ENCODE measurements at places on chromosomes 3 and 15.

GRCh38 chr3:67509471-67510075 lies 144.8 kb downstream of the SUCLG2 start:
- DNase-seq = no peak

DNA sequence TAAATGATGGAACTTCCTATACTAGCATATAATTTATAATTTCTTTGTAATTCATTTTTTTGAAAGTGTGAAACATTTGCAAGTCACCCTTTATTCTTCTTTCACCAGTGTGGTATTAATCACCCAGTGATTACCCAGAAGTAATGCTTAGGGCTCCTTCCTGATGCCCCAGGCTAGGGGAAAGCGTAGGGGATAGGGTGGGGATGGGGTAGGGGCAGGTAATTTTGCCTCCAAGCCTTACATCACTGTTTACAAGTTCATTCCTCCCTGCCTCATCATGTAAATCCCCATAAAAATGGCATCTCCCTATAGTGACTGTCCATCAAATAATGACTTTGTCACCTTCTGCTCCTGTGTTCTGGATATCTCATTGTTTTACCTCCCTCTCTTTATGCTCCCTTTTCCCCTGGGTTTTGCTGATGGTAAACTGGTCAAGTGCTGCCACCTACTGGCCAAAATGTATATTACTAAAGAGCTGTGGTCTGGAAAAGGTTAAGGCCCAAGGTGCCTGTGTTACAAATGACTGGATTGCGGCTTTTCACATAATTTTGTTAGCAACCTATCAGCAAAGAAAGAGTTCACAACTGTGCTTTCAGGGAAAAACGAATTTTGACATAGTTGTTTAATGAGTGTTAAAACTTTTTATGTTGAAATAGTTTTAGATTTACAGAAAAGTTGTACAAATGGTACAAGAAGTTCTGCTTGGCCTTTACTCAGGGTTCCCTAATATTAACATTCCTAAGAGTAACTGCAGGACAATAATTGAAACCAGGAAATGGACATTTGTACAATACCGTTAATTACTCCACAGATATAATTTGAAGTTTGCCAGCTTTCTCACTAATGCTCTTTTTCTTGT lies 54.7 kb downstream of the ONECUT1 start:
- peak; percentile 72 for DNase-seq

- DNase-seq = no peak
These were observed 56.8 kb downstream of the MYH15 start for GRCh38 chr3:108453565-108453964.

DNA sequence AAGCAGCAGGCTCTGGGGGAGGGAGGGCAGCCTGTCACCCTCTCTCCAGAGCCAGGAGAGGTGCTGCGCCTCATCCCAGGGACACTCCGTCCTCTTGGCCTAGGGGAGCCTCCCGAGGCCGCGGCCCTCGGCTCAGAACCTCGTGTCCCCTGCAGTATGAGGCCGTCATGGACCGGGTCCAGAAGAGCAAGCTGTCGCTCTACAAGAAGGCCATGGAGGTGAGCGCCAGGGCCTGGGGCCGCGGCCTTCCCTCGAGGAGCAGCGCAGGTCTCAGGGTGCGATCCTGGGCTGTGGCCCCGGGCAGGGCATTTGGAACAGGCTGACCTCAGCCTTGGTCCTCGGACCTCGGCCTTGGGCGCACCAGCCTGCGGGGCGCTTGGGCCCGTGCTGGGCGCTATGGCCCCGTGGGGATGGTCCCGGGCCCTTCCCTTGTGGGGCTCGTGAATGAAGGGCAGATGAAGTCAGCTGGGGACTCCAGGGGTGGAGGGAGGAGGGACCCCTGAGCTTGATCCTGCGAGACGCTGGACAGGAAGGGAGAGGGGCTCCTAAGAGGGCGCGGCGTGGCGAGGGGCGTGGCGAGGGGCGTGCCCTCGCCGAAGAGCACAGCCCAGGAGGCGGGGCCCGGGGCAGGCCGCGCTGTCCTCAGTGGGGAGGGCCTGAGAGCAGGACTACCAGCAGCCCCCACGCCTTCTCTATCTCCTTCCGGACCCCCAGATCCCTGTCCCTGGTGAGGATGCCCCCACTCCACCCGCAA lies 32.9 kb downstream of the PSTPIP1 start:
- no peak for DNase-seq

GRCh38 chr3:111751961-111752360 lies 107.1 kb upstream of the PHLDB2 start:
- no peak for DNase-seq

DNA sequence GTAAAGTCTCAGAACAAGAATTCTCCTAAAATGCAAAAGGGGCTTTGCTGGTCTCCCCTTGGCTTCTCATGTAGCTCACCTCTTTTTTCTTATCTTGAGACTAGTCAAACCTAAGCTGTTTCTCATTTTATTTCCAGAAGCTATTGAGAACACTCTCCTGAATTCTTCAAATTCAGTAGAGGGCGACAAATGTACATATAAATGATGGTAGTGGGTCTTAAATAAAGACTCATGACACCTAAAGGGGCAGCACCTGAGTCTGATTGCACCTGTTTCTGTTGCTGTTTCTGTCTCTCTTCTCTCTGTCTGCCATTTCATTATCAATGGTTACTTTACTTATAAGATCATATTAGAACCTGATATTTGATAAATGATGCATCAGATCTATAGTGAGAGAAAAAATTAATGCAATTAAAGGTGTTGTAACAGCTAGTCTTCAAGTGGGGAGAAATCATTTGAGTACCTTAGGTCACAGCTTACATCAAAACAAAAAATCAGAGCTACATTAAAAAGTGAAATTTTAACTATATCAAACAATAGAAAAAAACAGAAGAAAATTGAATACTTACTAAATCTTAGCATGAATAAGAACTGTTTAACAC lies 7.0 kb downstream of the ADIPOQ start:
- peak; percentile 15 for DNase-seq

DNA sequence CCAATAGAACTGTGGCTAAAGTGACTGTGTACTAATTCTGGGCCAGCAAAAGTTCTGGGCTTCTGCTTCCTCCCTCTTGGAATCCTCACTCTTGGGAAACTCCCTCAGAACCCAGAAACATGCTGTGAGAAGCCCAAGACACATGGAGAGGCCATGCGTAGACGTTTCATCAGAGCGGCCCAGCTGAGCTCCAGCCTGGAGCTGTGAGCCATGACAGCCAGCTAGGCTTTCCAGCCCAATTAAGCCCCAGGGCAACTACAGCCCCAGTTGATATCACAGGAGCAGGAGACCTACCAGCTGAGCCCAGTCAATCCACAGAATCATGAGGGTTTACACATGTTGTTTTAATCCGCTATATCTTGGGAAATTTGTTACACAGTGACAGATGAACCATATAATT lies 43.6 kb upstream of the CNOT10 start:
- DNase-seq = no peak

- DNase-seq = peak; percentile 35
These were observed 66.4 kb downstream of the XXYLT1 start for GRCh38 chr3:195204360-195205163.

DNA sequence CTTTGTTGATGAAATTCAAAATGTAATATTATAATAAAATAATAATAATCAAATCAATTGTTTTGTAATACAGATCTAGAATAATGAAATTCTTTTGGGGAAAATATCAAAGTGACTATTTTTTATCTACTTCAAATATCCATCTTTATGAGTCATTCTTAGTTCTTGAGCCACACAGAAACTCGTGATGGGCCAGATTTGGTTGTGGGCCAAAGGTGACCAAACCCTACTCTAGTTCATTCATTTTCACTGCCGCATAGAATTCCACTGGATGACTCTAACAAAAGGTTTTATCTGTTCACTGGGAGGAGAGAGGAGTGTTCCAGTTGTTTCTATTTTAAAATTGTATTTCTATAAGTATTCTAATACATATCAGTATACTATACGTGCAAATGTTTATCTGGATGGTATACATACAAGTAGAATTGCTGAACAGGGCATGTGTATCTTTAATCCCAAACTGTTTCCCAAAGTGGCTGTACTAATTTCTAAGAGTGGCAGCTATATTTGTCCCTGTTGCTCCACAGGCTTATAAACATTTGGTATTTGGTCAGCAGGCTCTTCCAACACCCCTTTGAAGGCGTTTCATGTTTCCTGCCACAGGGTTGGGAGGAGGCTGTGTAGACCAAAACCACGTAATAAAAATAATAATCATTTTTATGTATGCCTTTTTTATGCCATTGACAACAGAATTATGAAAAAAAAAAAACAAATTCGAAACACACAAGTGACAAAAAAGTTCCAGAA lies 7.3 kb upstream of the RTP3 start:
- DNase-seq = no peak

- DNase-seq = no peak
These were observed 219.7 kb upstream of the COL8A1 start for GRCh38 chr3:99418709-99419108.

DNA sequence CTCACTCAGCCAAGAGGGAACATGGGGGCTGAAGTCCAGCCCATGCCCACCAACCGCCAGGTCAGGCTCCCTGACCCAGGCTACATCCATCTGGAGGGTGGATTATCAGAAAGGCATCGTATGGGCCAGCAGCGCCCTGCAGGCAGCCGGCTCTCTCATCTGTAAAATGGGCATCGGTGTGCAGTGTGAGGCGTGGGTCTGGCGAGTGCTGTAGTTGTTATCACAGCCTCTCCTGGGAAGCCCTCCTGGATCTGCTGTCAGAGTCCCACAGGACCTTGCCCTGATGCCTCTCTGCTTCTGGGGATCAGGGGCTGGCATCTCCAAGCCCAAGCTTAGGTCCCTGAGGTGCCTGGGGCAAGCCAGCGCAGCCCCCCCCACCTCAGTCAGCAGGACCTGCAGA lies 27.4 kb downstream of the CFAP100 start:
- DNase-seq = no peak

- no peak for DNase-seq
These were observed 57.9 kb downstream of the RASGRF1 start for GRCh38 chr15:79032656-79033055.

DNA sequence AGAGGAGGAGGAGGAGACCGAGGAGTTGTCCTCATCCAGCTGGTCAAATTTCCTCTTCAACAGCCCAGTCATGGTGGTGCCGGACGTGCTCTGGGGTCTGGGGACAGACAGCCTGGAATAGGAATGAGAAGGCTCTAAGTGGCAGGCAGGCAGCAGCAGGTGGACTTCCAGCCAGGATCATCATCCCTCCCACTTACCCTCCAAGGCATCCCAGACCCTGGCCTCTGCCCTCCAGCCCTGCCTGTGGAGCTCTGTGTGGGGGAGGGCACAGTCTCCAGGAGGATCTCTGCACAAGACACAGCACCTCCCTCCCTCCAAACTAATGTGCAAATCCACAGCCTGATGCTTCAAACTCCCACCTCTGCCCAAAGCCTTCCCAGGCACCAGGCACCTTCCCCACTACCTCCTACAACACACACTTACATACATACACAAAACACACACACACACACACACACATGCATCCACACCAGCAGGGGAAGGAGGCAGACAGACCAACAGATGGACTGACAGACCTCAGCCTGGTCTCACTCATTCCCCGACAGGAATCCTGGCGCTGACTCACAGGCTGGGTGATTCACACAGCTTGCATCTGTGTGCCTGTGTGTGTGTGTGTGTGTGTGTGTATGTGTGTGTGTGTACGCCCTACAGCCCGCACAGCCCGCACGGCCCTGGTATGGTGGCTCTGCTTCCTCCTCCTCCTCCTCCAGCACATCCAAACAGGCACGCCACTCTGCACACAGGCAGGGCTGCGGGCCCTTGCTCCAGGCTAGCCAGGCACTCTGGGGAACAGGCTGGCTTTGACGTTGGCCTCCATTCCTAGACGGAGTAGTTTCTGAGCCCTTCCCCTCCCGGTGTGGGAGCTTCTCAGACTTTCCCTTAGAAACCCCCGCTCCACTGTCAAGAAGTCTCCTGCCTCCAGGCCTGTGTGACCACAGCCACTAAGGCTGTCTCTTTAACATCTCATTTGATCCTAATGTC lies 6.5 kb downstream of the CSRNP1 start:
- no peak for DNase-seq

GRCh38 chr3:102265720-102266119 lies 169.1 kb upstream of the ZPLD1 start:
- DNase-seq = no peak

- no peak for DNase-seq
These were observed 22.3 kb downstream of the NKIRAS1 start for GRCh38 chr3:23894254-23895061.

DNA sequence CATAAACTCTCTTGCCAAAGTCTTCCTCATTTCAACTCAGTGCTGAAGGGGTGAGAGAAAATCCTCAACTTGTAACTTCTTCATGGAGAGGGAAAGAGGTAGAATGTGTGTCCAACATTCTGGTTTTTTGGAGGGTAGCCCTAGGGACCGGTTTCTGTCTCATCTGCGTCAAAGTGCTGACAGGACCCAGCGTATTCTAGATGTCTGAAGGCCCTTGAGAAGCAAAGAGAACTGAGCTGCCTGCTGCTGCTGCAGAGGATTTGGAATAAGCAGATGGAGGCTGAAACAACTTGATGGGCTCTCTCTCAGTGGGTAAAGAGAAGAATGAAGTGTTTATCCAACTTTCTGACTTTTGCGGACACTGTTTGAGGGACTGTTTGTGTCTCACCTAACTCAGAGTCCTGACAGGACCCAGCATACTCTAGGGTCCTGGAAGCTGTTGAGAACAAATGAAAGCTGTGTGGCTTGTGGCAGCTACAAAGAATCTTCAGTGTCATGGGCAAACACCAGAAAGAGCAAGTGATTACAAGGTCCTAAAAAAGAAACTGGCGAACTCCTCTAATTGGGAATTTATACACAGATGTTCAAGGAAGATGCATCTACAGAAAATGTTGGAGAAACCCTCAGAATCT lies 174.4 kb downstream of the SI start:
- no peak for DNase-seq

DNA sequence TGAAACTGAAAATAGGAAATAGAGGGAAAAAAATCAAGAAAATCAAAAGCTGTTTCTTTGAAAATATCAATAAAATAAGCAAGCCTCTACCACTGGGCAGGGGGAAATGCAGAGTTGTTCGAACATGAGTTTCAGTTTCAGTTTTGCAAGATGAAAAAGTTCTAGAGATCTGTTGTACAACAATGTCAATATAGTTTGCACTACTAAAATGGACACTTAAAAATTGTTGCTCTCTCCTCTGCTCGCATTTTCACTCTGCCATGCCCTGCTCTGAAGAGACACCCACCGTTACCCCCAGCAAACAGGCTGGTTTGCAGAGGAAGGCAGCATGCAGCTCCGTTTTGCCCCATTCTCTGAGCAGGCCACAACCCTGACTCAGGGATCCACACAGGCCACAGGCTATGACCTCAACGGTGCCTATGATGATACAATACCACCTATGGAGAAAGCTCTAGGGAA lies 64.5 kb downstream of the ZNF148 start:
- DNase-seq = no peak

DNA sequence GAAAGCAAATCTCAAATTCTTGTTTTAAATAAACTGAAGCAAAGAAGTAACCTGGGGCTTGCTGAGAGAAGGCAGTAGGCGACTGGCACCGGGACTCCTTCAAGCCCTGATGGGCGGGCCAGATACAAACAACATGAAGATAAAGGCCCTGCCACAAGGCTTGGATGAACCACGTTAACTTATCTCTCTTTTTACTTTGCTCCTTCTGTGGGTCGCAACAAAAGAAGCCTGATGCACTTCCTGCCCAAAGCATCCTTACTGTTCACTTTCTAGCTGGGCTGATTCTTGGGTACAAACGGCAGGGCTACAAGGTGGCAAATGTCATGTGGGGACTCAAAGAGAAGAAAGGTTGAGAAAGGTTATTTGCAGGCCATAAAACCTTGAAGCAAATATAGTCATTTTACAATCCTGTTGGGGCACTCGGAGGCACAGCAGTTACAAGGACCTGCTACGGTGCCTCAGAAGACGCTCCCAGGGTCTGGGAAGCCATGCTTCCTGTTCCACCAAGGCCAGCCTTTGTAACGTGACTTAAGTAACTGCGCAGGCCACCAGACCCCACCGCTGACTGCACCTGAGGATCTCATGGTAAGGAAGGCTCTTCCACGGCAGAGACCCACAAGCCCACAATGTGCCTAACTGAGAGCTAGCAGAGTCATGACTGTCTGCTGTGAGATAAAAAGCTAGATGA lies 71.1 kb downstream of the CHSY1 start:
- DNase-seq = no peak

Data from NCI-H1417 (cell line).